ENCODE measurements at places on chromosomes 6 and 20.

DNA sequence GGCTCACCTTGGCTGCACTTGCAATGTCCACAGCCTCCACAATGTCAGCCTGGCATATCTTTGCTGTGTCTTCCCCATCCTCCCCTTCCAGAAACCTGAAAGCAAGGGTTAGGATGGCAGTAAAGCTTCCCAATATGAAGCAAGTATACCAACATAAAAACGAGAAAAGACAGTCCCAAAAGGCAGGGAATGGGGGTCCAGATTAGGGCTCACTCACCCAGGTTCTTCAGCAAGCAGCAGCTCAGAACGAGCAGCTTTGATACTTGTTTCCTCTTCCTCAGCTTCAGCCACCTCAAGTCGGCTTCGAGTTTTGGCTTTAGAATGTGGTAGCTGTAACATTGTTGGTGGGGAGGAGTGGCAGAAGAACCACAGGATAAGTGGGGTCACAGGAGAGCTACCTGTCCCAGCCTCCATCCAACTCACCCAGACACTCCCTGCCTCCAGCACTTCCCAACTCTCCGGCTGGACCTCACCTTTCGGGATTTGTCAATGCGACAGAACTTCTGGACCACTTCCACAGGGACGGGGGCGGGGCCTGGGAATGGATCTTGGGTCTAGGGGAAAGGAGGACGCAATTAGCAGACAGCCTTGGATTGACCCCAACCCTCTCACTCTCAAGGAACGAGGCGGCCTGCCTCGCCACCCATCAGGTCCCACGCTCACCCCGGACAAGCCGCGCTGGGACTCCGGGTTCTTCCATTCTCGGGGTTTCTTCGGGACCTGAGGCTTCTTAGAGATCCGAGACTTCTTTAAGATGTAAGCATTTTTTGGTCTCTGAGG lies 708 bp downstream of the WDR46 start:
- DNase-seq, result no peak

GRCh38 chr20:62774762-62775161 lies 21.5 kb upstream of the MRGBP start:
- DNase-seq, result no peak

DNA sequence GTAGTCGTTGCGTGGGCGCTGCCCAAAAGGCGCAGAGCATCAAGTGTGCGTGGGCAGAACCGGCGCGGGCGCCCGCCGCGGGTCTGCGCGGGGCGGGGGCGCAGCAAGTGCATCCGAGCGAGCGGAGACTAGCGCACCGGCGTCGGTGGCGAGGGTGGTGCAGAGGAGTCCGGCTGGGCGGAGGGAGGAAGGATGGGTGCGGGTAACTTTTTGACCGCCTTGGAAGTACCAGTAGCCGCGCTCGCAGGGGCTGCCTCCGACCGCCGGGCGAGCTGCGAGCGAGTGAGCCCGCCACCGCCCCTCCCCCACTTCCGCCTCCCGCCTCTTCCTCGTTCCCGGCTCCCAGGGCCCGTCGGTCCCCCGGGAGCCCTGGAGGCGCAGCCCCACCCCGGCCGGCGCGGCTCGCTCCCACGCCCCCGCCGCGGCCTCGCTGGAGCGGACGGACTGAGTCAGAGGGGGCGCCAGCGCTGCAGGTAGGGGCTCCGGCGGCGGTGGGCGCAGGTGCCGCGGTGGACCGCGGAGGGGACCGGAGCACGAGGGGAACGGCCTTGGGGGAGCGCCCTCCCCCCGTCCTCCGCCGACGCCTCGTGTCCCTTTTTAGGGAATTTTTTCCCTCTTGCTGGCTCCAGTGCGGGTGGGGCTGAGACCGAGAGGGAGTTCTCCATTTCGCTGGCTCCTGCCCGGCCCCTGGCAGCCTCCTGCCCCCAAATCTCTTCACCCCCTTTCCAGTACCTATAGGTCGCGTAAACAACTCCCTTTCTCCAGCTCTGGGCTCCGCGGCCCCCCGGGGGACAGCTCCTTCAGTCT lies 1.6 kb upstream of the DBNDD2 start:
- no peak for DNase-seq

DNA sequence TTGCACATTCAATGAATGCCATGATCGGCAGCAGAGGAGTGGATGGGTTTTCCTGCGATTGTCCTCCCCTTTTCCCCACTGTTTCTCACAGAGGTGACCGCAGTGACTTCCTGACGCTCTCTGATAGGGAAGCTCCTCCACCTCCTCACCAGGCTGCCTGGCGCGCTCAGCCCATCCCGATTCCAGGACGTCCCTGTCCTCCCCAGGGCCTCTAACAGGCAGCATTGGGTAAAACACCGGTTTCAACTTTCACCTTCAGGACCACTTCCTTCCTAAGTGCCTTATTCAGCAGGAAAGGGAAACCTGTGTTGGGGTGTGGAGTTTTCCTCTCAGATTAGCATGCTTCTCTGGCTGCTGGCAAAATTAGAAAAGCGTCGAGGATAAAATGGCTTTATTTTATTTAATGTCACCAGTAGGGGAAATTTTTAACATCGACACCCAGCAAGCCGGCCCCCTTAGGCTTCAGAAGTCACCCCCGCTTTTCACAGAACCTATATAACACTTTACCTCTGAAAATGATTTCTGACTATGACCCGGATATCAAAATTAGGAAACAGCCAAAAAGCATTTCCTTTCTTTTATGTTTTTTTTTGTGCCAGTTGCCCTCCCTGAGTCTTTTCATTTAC lies 570.4 kb upstream of the GJE1 start:
- no peak for DNase-seq

GRCh38 chr20:23106271-23106851 lies 20.2 kb upstream of the CD93 start:
- DNase-seq, result no peak

DNA sequence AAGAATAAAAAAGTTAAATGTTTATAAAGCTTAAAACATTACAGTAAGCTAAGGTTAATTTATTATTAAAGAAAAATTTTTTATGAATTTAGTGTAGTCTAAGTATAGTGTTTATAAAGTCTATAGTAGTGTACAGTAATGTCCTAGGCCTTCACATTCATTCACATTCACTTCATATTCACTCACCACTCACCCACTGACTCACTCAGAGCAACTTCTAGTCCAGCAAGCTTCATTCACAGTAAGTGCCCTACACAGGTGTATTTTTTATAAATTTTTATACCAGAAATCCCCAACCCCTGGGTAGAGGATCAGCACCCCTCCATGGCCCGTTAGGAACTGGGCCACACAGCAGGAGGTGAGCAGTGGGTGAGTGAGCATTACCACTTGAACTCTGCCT lies 24.3 kb upstream of the ADGRF1 start:
- DNase-seq, result no peak

DNA sequence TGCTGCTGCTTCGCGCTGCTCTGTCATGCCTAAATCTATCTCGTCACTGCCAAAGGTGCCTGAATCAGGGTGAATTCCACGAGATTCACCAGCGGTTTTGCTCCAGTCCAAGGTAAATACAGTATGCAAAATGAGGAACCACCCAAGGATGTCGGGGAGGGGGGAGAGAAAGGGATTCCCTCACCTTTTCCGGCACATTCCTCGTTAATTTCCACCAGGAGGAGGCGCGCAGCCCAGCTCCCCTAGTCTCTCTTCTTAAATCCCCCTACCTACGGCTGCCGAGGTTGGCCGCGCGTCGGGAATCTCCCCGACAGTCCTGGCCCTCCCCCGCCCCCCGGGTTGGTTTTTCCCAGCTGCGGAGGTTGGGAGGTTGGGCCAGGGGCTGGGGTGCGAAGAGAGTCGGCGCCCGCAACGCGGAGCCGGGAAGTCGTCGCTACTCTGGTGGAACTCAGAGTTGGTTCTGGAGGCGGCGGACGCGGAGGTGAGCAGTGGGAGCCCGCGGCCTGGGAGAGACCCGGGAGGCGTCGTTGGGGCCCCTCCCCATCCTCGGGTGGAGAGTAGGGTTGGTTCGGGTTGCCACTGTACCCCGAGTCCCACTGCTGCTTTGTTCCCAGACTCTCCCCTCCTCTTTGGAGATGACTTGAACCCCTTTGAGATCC lies at the start of gene TPBG:
Gene TPBG, plus strand, starts transcription at position 390 of the 659 bp plus-strand sequence. CDS start 1,145 bp downstream, outside the sequence.
- no peak for DNase-seq

GRCh38 chr6:106609699-106610098 lies 19.6 kb downstream of the RTN4IP1 start:
- no peak for DNase-seq

DNA sequence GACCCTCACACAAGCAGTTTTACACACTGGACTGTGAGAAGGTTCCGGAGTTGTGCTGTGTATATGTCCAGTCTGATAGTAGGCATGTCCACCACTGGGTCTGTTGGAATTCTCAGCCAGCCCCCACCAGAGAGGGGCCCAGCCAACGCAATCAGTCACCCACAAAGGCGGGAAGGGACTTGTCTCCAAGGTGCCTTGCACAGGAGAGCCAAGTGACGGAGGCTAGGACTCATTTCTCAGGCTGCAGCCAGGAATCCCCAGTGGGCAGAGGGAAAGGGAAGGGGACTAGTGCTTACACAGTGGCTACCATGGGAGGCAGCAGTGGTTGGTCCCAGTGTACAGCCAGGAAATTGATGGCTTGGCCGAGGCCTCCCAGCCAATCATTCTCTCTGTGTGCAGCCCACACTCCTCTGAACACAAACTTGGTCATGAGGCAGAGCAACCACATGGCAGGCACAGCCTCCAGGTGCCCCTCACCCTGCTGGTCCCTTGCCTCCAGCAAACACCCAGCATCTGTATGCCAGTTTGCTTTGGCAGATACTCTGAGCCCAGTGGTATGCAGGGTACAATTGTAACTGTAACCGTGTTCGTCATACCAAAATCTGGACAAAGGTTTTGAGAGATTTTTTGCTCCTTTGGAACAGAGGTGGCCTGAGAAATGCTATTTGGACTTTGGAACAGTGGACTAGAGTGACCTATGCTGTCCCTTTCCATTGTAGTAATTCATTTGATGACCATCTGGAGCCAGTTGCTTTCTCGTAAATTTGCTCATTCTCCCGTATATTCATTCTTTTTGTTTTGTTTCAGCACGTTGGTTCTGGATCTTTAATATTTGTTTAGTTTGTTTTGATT lies 72.9 kb upstream of the MYL9 start:
- DNase-seq, result no peak

- DNase-seq, result no peak
These were observed 2.2 kb upstream of the BFSP1 start for GRCh38 chr20:17533396-17533795.

DNA sequence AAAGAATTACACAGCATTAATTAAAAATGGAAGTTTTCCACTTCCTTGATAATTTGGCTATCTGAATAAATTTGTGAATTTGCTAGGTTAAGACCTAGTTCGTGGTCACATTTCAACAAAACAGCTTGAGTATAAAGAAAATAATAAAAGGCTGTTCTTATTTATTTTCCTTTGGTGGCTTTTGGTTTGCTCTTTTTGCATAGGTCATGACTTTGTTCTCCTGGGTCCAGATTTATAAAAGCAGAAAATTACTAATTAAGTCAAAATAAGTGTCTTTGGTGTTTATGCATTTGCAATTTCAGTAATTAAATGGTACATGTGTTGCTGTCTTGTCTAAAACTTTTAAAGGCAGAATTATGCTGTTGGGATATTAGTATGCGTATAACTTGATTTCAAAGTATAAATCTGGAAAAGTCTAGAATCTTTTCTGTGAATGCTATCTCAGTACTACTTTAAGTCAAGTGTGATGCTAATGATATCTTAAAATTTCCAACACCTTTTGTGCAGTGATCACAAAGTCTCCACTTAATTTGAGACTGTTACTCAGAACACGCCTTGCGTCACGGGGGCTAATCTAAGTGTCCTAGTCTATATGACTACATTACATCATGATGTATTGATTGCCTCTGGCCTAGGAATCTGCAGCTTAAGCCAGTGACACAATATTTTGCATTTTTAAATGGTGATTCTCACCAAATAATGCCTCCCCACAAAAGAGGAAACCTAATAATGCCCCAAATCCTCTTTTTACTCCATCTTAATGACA lies 41.0 kb downstream of the GNAS start:
- DNase-seq, result no peak

DNA sequence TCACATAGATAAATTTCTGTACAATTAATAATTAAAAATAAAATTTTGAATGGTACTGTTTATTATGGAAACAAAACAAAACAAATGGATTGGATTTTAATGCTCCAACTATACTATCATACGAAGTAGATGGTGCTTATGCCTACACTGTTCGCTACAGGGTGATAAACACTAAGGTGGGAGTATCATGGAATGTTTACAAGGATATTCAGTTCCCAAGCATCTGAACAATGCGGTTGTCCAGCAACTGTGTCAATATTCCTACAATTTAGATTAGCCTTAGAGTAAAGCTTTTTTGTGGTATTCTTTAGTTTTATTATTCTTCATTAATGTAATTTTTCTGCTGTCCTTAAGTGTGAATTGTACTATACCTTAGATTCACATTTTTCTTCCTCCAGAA lies 105.1 kb downstream of the MMS22L start:
- DNase-seq, result no peak

DNA sequence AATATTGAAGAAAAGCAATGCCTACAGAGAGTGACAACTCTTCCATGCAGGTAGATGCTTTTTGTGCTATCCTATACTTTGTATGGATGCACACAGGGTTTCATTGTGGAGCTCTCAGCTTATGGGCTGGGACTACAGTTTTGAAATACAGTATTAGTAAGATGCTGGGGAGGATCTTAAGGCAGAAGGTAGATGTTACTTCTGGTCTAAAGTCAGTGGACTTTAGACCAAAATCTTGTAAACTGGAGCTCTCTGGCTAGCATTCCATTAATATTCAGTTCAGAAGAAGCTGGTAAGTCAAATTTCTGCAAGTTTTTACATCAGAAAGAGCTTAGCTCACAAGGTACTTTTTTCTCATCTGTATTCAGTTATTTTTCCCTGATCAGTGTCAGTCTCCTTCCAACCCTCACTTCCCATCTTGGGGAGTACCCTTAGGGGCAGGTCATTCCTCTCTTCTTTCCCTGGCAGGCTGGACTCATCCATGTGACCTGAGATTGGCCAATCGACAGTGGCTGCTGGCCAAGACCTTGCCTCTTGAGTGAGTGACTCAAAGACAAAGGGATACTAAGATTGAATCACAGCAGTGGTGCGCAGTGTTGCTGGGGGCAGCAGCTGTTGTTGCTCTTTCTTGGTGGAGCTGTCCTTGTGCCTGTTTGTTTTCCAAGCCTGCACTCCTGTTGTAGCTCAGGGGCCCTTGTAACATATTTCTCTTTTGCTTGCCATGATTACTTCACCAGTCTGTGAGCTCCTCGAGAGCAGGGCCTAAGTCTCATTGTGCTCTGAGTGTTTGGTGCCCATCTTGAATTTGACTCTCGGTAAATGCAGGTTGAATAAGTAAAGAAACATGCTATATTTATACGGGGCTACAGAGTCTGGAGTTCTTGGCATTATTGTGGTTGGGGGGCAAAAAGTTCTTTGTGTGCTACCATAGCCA lies 2.8 kb upstream of the PHF20 start:
- DNase-seq, result no peak

- DNase-seq, result no peak
These were observed 69.6 kb downstream of the PHACTR2 start for GRCh38 chr6:143747347-143747842.

DNA sequence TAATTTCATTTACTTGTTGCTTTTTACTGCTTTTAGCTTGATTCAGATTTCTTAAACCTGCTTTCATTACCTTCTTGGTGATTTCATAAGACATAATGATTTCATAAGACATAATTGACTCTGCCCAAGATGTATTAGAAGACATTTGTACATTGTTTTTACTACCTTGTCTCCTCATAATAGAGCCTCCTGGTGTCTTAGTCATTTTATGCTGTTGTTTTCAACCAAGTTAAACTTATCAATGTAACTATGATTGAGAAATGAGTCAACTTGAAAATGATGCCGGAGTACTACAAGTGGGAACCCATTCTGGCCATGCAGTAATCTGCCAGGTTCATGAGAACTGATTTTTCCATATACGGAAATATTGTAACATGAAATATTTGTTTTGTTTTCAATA lies 573.6 kb downstream of the MMUT start:
- no peak for DNase-seq

GRCh38 chr20:63579017-63579694 lies 5.1 kb upstream of the HELZ2 start:
- no peak for DNase-seq

- DNase-seq, result no peak
These were observed 241.0 kb downstream of the SLC24A3 start for GRCh38 chr20:19453410-19453809.
